ENCODE measurements at places on chromosomes 1 and 21. TPM values are rescaled to one million over a fixed set of nuclear protein-coding genes. Genes with fewer than 3 reads are reported as not detected.

The CFHR1 gene
- not detected for total RNA-seq

- DNase-seq: no peak
These were observed 31.0 kb downstream of the KIF21B start for GRCh38 chr1:200992382-200993048.

GRCh38 chr1:96569288-96569687, 152.3 kb upstream of the PTBP2 start:
- no peak for DNase-seq

- DNase-seq: peak; percentile 7
These were observed 27.5 kb downstream of the ATP8B2 start for GRCh38 chr1:154352581-154353459.

DNA sequence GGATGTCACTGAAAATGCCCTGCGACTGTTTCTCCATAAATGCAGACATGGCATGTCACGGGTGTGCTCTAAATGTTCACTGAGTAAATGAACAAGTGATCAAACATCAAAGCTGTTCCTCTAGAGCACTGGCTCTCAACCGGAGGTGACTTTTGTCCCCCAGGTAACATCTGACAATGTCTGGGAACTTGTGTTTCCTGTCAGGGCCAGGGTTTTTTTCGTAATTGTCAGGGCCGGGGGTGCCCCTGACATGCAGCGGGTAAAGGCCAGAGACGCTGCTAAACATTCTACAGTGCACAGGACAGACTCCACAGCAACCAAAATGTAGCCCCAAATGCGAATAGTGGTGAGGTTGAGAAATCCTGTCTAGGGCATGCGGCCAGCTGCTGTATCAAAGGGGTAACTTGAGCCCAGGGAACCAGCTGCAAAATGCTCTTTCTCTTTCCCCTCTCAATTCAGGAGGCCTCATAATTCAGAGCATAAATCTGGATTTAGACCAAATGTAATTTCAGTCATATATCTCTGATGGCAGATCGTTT, 2.0 kb downstream of the ALDH4A1 start:
- DNase-seq: no peak
